A549 (cell line): ENCODE measurements at places on chromosomes 16 and 17.

GRCh38 chr16:47129755-47130435, 13.8 kb downstream of the NETO2 start:
- DNase-seq = no peak

- DNase-seq = no peak
Observed at GRCh38 chr16:19833581-19833980, 51.1 kb downstream of the GPRC5B start.

DNA sequence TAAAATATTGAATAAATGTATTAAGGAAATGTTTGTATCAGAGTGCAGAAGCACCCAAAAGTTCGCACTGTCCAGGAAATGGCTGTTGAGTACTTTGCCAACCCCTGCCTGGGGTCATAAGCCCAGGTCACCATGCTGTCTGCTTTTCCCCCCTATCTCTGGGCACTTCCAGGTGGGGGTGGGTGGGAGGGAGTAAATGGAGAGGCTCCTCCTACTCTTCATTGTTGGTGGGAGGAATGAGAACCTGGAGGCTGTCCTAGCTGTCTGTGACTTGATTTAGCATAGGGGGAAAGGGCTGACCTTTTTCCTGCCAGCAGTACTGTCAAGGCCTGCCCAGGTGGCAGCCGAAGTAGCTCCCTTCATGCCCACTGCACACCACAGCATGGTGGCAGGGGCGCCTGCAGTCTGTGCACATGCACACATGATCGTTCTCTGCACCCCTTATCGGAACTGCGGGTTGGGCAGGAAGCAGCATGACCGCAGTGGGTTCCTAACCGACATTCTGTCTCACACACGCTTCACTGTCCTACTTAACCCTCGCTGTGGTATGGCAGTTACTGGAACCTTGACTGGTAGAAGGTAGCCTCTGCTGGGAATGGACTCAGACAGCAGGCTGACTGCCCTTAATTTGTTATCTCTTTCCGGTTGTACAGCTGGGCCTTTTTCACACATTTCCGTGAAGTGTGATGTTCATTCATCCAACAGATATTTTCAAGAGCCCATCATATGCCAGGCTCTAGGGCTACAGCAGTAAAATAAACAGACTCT, 41.5 kb downstream of the LDHD start:
- no peak for DNase-seq

DNA sequence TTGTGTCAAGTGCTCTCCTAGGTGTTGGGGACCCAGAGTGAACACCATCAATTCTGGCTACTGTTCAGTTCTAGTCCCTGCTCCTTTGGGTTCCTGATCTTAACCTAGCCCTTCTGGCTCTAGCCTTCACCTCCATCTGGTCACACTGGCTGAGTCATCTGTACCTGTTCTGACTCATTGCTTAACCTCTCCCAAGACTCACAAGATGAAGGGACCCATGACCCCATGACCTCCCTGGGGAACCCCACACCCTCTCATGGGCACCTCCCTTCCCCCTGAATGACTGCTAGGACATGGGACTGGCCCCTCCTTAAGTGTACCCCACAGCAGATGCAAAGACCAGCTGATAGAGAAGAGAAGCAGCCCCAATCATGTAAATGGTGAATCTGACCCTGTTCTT, 345.8 kb upstream of the CDH5 start:
- peak; percentile 7 for DNase-seq

DNA sequence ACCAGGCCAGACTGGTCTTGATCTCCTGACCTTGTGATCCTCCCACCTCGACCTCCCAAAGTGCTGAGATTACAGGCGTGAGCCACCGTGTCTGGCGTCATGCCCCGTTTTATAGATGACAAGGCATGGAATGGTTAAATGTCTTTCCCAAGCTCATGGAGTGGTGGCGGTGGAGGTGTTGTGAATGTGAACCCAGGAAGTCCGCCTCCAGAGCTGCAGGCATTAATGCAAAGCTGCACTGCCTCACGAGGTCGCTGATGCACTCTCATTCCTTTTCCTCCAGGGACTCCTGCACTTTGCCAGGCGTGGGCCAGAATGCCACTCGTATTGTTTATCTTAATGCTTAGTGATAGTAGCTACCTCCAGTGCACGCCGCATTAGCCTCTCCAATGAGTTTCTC, 149.6 kb downstream of the WWOX start:
- no peak for DNase-seq

- DNase-seq = no peak
Observed at GRCh38 chr17:78324391-78325075, 35.3 kb downstream of the SOCS3 start.

- no peak for DNase-seq
Observed at GRCh38 chr17:15398291-15398690, 56.9 kb upstream of the TEKT3 start.
